ENCODE measurements at places on chromosomes 3 and 15.

DNA sequence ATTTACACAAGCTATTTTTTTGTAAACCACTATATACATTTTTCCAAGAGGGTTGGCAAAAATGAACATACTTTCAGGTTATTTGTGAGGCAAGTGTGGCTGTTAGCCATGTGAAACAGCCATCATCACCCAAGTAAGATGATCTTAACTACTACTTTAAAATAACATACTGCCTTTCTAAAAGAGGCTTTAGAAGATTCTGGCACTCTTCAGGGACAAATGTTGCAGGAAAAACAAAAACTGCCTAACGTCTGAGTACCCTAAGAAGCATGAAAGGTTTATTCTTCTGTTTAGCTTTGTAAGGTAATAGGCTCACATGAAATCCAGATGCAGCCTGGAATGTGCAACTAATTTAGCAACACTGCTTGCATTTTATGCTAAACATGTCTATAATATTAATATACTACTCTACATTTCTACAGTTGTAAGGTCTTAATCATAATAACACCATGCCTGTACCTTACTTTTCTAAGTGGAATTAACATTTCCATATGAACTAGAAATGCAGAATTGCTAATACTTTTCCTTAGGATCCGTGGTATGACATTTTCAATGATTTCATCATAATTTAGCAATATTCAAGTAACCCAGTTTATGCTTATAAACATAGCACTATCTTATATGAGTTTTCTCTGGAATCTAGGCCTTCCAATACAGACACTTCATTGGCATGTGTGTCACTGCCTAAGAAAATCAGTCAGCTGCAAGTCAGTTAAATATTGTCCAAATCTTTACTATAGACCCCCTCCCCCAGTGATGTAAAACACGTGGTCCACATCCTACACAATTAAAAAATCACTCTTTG is 4.5 kb upstream of the LSAMP start:
- DNase-seq: no peak

- no peak for DNase-seq
Measured at GRCh38 chr15:42728972-42729371, 8.0 kb downstream of the CDAN1 start.

DNA sequence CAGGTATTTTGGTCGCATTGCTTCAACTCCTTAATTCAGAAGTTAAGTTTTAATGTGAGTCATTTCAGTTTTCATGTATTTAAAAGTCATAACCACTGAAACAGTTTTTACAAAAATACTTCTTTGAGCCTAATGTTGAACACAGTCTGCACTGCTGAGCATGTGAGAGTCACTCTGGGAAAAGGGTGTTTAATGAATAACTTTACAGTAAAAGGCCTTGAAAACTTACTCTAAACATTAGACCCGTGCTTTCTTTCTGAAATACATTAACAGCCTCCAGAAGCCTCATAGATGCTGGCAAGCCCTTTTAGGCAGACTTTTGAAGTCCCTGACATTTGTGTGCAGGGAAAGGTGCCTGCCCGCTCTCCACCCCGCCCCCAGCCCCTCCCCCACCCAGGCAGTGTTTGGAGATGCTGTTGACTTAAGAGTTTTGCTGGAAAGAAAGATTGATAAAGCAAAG is 68.9 kb upstream of the NR2F2 start:
- no peak for DNase-seq

DNA sequence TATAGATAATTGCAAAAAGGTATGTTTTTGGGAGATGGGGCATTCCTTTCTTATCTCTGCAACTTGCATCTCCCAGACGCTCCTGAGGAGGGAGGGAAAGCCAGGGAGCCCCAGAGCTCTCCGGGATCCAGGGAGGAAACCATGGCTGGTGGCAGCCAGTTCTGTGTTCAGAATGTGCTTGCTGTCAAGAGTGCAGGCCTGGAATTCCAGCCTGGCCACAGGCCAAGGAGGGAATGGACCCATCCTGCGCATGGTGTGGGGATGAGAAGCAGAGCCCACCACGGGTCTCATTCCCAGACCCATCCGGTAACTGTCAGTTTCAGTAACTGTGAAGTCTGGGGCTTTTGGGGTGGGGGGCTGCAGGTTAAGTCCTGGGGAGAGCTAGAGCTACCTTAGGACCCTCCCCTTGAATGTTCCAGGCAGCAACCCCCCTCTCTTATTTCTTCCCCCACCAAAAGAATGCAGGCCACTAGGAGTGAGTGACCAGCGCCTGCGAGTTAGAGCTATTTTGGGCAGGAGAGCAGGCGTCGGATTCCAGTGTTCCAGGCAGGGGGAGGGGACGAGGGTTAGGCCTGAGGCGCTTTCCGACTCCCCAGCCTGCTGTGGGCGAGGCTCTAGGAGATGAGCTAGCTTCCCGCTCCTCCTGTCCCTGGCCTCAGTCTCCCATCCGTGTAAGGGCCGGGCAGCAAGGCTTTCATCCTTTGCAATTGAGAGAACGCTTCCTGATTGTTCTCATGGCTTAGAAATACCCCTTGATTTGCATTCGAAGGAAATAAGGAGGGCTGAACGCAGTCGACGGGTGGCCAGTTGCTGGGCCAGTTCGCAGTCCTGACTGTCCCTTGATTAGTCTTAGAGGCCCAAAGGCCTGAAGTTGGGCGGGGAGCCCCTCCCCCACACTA is 781 bp upstream of the DAG1 start:
- DNase-seq: no peak

DNA sequence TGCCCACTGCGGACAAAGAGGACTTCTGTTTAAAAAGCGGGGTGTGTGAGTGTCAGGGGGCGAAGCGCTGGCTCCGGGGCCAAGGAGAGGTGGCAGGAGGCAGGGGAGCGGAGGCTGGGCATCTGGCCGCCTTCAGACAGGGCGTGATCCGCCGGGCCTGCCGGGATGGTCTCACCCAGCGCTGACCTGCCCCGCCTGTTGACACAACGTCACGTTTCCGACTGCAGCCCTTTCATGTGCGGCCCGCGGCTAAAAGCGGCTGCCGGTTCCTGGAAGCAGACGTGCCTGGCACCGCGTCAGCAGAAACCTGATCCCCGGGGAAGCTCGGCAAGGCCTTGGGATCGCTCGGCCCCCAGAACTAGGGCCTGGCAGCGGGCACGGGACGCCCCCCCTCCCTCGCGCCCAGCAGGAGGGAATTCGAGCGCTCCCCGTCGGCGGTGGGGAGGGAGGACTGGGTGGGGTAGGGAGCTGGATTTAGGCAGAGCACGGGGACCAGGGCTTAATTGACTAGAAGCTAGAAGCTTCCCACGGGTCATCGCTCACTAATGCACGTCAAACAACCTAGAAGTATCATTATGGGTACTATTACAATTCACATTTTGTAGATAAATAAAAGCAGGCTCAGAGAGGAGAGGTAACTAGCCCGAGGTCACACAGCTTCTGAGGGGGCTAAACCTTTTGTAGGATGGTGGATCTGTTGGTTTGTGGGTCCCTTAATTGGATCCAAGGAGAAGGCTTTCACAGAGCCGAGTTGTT is 7.7 kb downstream of the BHLHE40 start:
- DNase-seq: peak; percentile 52

DNA sequence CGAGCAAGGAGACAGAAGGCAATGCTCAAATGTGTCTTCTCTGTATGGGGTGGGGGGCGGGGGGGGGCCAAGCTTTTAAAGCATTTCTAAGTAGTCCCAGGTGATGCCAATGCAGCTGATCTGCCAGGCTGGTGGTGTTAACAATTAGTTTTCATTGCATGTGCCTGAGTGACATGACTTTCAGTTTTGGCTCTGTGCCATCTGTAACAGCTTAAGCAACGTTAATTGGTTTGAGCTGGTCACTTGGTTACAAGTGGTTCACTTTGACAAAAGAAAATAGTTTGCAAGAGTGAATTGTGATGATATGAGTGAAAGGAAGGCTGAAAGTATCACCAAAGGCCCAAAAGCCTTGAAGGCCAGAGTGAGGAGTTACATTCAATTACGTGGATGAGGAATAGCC is 26.4 kb upstream of the LRIG1 start:
- no peak for DNase-seq

- DNase-seq: no peak
Measured at GRCh38 chr15:69665641-69666111, 213.1 kb downstream of the RPLP1 start.

- DNase-seq: no peak
Measured at GRCh38 chr3:51282931-51283330, 102.2 kb upstream of the MANF start.

DNA sequence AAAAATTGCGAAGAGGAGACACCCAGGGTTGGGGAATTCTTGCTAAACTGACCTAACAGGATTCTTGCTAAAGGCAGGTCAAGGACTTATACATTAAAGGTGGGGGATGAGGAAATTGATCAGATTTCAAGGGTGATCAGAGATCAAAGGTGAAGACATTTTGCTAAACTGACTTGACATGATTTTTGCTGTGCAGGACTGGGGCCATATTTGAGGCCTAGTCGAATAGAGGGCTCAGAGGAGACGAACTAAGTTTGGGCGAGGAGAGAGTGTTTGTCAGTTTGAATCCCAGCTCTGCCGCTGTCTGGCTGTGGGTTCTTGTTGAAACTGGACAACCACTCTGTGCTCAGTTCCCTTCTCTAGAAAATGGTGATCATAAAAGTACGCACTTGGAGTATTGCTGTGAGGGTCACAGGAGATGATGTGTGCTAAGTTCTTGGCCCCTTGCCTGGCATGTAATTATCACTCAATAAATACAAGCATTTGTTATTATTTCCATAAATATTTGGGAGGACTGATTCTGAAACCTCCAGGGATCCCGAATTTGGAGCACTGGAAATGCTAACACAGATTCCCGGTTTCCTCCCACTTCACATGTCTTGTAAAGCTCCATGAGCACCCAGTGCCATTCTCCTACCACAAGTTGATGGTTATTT is 364.8 kb upstream of the PROK2 start:
- no peak for DNase-seq

DNA sequence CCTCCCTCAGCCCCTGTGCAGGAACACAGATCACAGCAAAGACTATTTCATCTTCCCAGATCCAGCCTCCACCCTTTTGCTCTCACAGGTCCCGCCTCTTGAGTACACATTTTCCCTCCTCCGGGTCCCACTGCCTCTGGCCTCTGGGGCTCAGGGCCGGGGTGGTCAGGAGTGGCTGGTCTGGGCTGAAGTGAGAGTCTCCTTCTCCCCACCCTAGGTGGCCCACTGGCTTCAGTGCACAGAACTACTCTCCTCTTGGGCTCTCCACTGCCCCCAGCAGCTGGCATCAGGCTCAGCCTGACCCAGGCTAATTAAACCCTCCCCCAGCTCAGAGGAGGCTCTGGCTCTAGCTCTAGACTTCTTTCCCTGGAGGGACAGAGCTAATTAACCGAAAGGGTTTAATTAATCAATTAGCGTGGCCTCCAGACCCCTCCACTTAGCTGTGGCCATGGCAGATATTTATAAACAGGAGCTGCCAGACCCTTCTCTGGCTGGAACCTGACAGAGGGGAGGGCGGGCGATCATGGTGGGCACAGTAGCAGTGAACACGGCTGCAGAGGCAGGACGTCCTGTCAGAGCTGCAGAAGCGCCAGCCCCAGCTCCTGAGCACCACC is 15.1 kb downstream of the DUSP7 start:
- no peak for DNase-seq

DNA sequence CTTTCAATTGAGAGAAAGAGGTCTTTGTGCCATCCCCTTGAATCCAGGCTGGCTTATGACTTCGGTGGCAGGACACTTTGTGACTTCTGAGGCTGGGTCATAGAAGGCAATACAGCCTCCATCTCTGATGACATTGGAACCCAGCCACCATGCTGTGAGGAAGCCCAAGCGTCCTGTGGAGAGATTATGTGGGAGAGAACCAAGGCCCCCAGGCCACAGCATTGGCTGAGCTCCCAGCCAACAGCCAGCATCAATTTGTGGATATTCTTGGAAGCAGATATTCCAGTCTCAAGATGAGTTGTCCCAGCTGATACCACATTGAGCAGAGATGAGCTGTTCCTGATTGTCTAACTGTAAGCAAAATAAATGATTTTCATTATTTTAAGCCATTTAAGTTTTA is 12.7 kb upstream of the XIRP1 start:
- DNase-seq: no peak

- no peak for DNase-seq
Measured at GRCh38 chr3:161043336-161044035, 61.7 kb downstream of the B3GALNT1 start.

DNA sequence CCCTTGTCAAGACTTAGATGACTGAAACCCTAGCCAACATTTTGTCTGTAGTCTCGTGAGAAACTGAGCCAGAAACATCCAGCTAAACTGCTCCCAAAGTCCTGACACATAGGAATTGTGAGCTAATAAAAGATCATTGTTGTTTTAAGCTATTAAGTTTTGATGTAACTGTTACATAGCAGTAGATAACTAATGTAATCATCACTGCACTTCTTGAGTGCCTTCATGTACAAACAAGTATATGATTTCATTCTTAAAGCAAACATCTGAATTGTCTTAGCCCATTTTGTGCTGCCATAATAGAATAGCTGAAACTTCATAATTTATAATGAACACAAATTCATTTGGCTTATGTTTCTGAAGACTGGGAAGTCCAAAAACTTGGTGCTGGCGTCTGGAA is 87.3 kb downstream of the NSUN3 start:
- no peak for DNase-seq

GRCh38 chr15:36936613-36937012 is 163.7 kb downstream of the MEIS2 start:
- no peak for DNase-seq

DNA sequence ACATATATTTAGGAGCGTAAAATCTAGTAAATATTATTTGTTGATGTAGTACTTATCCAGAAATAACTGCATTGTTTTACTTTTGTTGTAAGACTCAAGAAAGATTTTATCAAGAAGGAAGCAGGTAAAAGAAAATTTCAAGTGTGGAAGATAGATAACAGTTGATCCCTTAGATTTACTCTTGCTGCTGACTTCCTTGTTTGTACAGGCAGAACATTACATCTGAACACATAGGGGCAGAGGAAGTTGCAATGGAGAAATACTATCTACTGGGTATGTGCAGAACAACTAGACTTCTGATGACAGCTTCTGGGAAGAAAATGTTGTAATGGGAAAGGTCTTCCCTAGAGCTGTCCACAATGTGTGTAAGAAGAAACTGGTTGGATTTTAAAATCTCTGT is 350.6 kb downstream of the NLGN1 start:
- no peak for DNase-seq

DNA sequence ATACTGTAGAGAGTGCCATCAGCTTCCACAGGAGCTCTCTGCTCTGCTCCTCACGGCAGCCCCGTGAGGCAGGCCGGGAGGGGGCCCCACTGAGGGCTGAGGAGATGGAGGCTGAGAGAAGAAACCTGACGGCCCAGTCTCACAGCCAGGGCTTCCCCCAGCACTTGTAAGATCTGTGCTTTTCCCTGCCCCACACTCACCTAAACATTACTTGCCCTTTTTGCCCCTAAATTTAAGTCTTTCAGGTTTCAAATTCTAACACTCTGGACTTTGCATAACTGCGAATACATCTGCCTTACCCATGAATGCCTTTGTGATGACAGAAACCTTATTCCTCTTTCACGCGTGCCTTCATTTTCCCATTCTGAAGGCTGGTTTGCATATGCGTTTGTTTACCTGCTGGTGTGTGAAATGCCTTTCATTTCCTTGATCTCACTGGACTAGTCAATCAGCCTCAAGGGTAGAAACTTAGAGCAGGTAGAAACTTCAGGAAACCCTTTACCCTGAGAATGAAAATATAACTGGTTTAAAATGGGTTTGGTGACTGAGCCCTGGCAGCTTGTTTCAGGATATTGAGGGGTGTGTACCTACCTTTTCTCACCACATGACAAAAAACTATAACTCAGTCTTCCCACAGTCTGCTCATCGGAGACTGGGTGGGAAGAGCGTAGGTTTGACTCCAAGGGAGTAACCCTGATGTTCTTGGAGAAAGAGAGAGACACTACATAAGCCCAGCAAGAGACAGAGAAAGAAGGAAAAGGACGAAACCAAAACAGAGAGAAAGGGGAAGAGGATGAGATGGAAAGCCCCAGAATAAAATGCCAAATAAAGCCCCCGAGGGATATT is 20.1 kb downstream of the SLC12A8 start:
- no peak for DNase-seq
